ENCODE measurements at places on chromosomes 4 and X.
A peak's percentile ranks its signal among the peaks of the same experiment; 100 is the strongest.

- H3K27ac ChIP-seq: no peak overlapping the region
- H3K27me3 ChIP-seq: no peaks in the 10 kb centered on the region
- H3K4me1 ChIP-seq: 0 out of 2 replicates have a peak, but pooled peaks cover 3% of the 10 kb centered on the region
- DNase-seq: no peak
- H3K4me3 ChIP-seq: no peak overlapping the region
These were observed 237.9 kb downstream of the KLHL4 start for GRCh38 chrX:87755493-87755892.

GRCh38 chrX:96435378-96436035 is 249.1 kb upstream of the DIAPH2 start:
- no peaks in the 10 kb centered on the region for H3K36me3 ChIP-seq
- no peak overlapping the region for H3K27ac ChIP-seq
- no peak overlapping the region for H3K4me3 ChIP-seq
- H3K27me3 ChIP-seq: no peaks in the 10 kb centered on the region

DNA sequence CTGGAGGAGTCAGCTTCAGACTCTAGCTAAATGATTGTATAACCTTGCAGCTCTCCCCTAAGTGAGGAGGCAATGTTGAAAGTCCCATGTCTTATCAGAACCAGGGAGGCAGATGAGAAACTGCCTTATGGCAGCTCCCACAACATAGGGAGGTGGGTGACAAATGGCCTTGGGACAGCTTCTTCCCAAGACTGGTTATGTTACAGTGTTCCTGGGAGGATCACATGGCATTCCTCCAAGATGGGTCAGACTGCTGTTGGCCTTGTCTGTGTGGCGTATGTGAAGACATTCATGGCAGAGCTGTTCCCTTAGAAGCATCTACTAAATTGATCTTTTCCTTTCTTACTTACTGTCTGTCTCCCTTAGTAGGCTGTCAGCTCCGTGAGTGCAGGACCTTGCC is 42.0 kb downstream of the HPRT1 start:
- H3K4me1 ChIP-seq: no peaks in the 10 kb centered on the region
- no peaks in the 10 kb centered on the region for H3K27me3 ChIP-seq
- no peak overlapping the region for H3K27ac ChIP-seq
- DNase-seq: no peak
- no peaks in the 10 kb centered on the region for H3K36me3 ChIP-seq

DNA sequence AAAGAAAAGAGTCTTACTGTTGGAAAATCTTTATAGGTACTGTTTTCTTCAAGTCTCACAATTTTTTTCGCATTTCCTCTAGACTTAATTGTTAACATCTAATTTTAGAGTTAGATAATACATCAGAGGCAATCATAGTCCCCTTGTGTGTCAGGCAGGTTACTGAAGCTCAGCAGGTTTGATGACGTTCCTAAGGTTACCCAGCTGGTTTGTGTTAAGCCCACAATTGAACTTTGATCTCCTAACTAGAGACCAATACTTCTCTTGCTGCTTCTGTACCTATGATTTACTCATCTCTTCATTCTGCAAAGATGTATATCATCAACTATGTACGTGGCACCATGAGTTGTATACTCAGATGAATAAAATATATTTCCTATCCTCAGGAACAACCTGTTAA is 131.6 kb upstream of the STIM2 start:
- no peak overlapping the region for H3K4me3 ChIP-seq
- H3K4me1 ChIP-seq: no peaks in the 10 kb centered on the region
- H3K27me3 ChIP-seq: no peaks in the 10 kb centered on the region
- H3K27ac ChIP-seq: no peak overlapping the region

DNA sequence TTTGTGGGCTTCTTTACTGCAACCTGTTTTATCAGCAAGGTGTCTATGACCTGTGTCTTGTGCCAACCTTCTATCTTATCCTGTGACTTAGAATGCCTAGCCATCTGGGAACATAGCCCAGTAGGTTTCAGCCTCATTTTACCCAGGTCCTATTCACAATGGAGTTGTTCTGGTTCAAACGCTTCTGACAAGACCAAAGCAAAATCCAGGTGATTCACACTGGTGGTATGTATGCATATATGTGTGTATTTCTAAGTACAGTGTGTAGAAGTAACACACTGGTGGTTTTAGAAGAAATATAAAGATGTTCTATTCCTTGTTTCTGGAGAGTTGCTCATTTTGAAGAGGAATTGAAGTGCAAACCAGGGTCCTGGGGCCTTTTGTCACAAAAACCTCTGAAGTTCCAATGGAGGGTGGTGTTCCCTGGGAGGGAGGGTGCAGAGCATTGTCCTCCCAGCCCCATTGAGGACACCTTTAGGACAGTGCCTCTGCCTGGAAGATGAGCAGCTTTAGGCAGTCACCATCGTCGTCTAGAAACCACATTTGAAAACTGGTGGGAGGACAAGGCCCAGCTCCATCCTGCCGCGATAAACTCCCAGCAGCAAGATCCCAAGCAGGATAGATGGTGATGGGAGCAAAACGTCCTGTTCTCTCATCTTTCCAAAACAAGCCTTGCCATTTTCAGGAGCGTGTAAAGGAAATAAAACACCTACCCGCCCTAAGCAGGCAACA is 191.4 kb downstream of the TSPAN5 start:
- no peaks in the 10 kb centered on the region for H3K4me1 ChIP-seq
- H3K36me3 ChIP-seq: peaks cover 4% of the 10 kb centered on the region
- H3K4me3 ChIP-seq: no peak overlapping the region
- no peaks in the 10 kb centered on the region for H3K27me3 ChIP-seq
- no peak for DNase-seq

- no peaks in the 10 kb centered on the region for H3K4me1 ChIP-seq
- H3K27me3 ChIP-seq: peaks cover 14% of the 10 kb centered on the region
- H3K4me3 ChIP-seq: peak overlapping the region; percentile 57
- peak; percentile 19 for DNase-seq
- H3K36me3 ChIP-seq: no peaks in the 10 kb centered on the region
These were observed 393 bp downstream of the SH3KBP1 start for GRCh38 chrX:19886883-19887531.

- DNase-seq: no peak
- no peaks in the 10 kb centered on the region for H3K36me3 ChIP-seq
- no peak overlapping the region for H3K4me3 ChIP-seq
These were observed 35.6 kb downstream of the PAK3 start for GRCh38 chrX:111131572-111131971.

All from GM23338 (cell line).